Inflammatory macrophage (primary cell): ENCODE measurements at places on chromosomes 5 and 9.
A peak's percentile ranks its signal among the peaks of the same experiment; 100 is the strongest.

DNA sequence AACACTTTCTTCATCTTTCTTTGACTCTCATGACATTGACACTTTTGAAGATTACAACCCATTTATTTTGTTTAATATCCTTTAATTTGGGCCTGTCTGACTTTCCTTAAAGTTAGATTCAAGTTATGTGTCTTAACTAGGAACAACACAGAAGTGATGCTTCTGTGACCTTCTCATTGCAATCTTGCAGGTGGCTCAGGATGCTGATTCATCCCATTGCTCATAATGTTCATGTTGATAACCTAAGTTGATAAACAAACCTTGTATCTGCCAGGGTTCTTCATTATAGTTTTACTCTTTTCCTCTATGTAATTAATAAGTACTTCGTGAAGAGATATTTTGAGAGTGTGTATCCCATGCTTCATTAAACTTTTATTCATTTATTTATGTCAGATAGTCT, 107.2 kb upstream of the SHB start:
- no peak for DNase-seq

DNA sequence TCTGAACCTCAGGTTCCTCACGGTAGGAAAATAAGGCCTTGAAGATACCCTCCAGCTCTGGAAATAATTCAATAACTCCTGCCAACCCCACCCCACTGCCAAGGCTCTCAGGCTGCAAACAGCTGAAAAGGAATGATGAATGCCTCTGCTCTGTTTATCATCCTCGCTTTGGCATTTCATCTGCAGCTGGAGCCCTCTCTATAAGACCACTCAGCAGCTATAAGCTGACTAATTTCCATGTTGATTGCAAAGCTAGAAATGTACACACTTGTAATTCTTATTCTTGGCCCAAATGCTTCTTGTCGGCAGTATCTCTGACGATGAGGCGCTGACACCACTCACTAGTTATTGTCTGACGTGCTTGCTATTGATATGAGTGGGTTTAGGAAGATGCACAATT, 408.4 kb upstream of the NMUR2 start:
- no peak for DNase-seq

DNA sequence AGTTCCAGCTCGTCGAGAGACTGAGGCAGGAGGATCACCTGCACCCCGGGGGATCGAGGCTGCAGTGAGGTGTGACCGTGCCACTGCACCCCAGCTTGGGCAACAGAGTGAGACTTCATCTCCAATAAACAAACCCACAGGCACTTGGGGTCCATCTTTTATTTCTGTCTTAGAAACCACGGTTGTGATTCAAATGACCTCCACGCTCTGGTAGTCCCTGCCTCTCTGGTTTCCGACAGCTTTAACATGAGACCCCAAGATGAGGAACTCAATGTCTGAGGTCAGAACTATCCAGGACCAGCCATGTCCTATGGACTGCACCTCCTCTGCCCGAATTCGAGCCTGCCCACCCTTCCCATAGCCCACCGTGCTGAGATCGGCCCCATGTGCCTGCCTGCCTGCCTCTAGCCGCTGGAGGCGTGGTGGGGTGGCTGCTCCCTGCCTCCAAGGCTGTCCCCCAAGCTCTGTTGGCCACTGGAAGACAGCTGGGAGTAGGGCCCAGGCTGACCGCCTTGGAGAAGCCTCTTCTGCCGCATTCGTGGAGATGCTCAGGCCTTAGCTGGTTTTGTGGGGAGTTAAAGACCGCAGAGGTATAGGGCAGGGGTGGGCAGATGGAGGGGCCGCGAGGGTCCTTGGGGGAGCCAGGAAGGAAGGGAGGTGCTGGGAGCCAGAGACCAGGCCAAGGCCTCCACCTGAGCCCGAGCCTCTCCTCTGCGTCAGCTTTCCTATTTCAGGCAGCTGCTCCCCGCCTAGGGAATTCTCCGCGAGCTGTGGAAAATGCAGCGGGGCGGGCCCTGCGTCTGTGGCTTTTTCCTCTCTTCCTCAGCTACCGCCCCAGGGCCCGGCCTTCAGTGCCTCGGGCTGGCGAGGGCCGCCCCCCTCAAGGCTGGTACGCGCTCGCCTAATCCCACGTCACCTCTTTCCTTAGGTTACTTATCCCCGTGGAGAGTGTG, 6.9 kb upstream of the WDR5 start:
- no peak for DNase-seq

DNA sequence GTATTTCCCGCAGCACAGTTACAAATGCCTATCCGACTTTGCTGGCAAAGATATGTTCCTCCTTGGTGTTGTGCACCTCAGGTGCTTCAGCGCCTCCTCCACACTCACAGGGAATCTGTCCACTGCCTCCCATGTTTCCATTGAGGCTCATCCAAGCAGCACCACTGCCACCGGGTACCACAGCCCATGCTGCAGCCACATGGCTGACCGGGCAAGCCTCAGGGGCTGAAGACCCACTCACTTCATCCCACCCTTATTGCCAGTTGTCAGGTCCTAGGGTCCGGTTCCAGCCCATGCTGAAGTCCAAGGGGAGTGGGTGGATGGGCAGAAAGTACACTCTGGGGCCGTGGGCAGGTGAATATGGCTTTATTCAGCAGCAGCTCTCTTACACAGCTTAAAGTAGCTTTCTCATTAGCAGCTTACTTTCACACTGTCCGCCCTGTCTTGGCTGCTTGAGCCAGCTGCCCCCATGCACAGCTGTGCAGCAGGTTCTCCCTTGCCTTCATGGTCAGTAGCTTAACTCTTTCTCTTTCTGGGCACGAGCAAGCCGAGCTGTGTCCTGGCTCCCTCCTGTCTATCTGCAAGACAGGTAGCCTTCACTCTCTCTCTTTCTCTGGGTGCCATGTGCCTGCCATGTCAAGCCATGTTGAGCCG, 1052.3 kb downstream of the PTPRD start:
- no peak for DNase-seq

- DNase-seq = peak; percentile 34
Observed at GRCh38 chr5:159094745-159095144, 5.0 kb downstream of the EBF1 start.

DNA sequence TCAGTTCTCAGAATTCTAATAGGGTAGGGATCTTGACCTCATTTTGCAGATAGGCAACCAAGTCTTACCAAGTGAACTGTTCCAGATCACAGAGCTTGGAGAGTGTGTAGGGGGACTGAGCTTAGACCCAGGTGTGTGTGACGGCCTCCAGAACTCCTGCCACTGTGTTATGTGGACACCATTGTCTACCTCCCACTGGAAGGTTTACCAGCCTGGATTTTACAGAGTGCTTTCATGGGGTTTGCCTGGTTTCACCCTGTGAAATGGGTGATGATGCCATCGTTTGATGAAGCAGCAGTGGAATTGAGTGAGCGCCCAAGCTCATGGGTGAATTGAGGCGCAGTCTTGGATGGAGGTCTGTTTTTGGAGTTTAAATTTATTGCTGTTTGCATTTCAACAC, 23.6 kb downstream of the TJP2 start:
- DNase-seq = no peak

DNA sequence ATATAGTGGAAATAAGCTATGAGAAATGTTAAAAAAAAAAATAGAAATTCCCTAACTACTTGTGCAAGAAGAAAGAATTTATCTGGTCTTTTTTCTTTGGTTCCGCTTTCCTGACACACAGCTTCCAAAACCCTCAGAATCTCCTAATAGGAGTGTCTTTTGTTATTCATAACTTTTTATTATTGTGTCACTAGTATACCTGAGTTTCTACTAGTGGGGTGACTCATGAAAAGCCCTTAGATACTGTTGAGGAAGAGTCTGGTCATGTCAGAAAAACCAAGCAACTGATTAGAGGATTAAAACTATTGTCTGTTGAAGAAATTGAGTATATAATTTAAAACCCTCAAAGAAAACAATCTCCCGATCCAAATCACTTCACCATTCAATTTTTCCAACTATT, 152.8 kb upstream of the IFNE start:
- no peak for DNase-seq

GRCh38 chr9:123395276-123395688, 39.3 kb downstream of the CRB2 start:
- DNase-seq = no peak

DNA sequence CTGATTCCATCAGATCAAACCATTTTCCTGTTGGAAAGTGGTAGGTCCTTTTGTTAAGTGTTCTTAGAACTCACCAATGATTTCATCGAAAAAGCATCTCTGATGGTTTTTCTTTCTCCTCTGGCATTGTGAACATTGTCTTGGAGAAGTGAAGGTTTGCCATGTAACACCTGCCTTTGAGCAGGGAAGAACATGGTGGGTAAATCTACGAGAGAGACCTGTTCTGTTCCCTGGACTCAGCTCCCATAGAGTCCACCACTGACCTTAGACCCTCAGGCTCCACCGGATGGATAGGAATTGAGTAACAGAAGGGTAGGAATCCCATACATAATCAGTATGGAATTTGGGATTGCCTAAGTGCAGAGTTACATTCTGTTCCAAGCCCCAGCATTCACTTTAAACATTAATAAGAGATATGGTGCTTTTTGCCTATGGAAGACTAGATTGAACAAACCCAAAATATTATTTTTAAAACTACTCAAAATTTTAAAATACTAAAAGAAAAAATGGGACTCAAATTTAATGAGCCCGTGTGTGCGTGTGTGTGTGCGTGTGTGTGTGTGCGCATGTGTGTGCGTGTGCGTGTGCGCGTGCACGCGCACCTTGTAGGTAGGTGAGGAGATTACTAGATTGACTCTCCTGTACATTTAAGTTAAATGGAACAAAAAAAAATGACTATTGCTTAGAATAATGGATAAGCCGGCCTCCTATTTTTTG, 92.0 kb downstream of the C9orf152 start:
- DNase-seq = no peak

DNA sequence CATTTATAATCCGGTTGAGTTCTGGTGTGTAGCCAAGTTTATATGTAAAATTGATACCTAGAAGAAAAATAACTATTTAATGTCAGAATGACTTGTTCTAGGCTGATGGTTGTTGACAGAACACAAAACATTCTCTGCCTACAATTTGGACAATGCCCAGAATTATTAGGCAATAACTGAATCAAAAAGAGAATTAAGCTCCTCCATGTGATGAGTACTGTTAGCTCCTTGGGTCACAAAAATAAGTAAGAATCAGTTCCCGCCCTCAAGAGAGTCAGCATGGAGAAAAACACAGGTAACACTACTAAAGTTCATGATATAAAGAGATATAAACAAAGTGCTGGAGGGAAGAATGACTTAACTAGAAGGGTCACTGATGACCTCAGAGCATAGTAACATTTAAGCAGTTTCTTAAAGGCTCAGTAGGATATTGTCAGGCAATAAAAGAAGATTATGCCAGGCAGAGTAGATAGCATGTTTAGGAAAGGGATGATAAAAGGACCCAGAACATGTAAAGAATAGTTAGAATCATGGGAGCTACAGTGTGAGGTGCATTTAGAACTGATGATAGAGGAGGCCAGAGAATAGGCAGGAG, 200.5 kb upstream of the ACTBL2 start:
- DNase-seq = no peak

GRCh38 chr5:36598045-36598444, 8.4 kb upstream of the SLC1A3 start:
- DNase-seq = no peak

GRCh38 chr5:74322191-74322590, 318.3 kb downstream of the ENC1 start:
- no peak for DNase-seq

GRCh38 chr9:131503626-131504465, 1.1 kb downstream of the POMT1 start:
- no peak for DNase-seq
